ENCODE measurements at places on chromosomes 3 and 15.

- DNase-seq = no peak
Observed at GRCh38 chr3:175940243-175940642, 1081.1 kb downstream of the NAALADL2 start.

- no peak for DNase-seq
Observed at GRCh38 chr3:167346171-167346570, 33.9 kb downstream of the ZBBX start.

DNA sequence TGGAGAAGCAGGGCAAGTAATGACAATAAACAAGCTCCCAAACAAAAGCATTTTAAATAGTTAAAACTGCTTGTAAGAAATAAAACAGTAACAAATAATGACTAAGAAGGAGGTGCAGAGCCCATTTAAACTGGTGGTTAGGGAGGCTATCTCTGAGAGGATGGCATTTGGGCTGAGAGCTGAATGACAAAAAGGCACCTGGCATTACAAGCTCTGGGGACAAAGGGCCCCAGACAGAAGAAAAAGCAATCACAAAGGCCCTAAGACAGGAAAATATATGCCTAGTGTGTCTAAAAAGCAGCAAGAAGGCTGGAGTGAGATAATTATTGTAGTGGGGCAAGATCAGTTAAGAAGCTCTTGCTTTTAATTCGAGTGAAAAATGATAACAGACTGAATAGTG, 9.6 kb downstream of the TMEM39A start:
- DNase-seq = no peak

GRCh38 chr15:29990035-29990434, 92.7 kb upstream of the GOLGA8J start:
- no peak for DNase-seq

DNA sequence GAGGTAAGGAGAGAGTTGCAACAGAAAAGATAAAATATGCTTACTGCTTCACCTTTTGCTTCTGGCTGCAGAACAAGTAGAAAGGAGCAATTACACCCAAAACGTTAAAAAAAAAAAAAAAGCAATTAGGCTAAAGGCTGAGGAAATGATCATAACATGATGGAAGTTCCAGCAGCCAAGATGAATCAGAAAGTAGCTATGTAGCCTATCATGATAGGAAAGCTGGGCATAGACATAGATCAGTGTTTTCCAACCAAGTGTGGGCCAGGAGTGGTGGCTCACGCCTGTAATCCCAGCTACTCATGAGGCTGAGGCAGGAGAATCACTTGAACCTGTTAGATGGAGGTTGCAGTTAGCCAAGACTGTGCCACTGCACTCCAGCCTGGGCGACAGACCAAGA, 52.6 kb downstream of the AGTR1 start:
- no peak for DNase-seq

- no peak for DNase-seq
Observed at GRCh38 chr3:40211579-40211978, 97.9 kb upstream of the EIF1B start.

- no peak for DNase-seq
Observed at GRCh38 chr3:133282236-133282635, 117.6 kb upstream of the BFSP2 start.

DNA sequence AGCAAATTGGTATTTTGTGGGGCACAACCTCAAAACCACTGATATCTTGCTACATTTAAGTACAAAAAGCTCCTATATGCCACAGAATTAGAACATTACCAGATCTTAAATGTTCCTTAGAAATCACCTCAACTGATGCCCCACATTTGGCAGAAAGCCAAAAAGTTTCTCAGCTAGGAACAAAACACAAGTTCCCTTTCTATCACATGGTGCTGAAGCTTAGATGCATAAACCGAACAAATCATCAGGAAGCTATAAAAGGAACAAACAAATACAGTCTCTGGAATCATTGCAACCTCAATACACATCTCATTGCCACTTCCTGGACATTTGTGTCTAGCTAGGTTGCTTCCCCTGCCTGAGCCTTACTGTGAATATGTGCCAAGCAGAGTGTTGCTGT, 492.6 kb downstream of the LPP start:
- DNase-seq = no peak

- DNase-seq = no peak
Observed at GRCh38 chr3:119098619-119099222, 47.2 kb upstream of the TEX55 start.

GRCh38 chr15:78075490-78076230, 1.9 kb downstream of the TBC1D2B start:
- no peak for DNase-seq
